T-helper 9 cell (primary cell): ENCODE measurements at places on chromosomes 7 and 10.

DNA sequence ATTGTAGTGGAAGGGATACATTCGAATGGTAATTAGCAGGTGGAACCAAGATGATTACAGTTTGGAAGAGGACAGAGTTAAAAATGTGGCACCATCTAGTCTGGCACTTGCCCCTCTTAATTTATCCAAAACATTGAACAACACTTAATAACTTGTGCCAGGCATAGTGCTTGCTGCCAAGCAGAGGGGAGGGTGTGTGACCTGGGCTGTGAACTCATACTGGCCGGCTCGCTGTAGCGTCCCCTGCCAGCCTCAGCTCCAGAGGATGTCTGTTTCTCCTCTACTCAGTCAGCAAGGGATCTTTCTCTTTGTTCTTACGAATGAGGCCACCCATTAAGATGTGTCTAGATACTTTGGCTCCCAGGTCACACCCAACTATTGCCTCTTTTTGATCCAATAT is 179.4 kb upstream of the INHBA start:
- DNase-seq, result no peak

- no peak for DNase-seq
These were observed 7.8 kb downstream of the RPS24 start for GRCh38 chr10:78041170-78042057.

DNA sequence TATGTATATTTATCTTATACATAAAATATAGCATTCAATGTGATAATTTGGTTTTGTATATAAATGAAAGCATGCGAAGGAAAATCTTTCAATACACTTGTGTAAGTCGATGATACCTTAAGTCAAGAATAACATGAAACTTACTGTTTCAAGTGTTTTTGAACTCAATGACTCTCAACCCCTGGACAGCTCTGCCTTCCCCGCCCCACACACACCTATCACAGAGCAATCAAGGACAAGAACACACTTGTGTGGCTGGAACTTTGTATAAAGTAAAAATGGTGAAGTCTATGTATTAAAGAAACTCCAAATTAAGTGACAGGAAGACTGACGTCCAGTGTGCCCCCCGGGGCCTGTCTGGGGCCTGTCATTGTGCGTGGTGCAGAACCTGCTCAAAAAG is 478.6 kb upstream of the AKR1E2 start:
- DNase-seq, result no peak

GRCh38 chr7:100353685-100354330 is 4.1 kb upstream of the PILRB start:
- no peak for DNase-seq

DNA sequence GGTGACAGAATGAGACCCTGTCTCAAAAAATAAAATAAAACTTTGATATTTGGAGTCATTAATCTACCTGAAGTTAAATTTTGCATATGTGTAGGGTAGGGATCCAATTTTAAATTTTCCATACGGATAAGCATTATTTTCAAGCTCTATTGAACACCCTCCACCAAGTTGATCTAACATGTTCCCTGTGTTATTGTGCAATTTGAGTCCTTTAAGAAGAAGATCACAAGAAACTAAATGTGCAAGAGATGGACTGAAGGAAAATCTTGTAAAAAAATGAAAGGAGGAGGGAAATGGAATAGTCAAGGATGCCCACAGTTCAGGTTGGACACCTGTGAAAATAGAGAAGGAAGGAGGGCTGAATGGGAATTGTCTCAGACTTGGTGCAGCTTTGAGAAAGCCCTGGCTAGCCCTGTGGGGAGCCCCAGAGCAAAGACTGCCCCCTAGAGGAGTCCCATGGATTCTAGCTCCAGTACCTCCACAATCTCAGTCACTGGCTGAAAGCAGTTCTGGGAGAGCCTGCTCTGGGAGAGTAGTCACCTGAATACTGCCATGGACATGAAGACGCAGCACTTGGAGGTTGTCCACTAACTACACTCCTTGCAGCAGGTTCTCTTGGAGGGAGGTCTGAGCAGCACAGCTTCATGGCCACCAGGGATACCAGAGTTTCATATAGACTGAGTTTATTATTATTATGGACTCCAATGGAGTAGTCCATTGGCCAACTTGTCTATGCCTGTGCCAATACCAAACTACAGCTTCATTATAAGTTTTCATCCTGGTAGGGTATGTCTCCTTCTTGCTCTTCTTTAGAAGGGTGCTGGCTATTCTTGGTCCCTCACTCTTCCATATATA is 5.7 kb upstream of the TIAL1 start:
- no peak for DNase-seq

- no peak for DNase-seq
These were observed 37.0 kb upstream of the GOT1 start for GRCh38 chr10:99467236-99467999.

GRCh38 chr7:114949231-114949630 is 27.3 kb downstream of the MDFIC start:
- DNase-seq, result no peak

- DNase-seq, result no peak
These were observed 202.3 kb downstream of the CHCHD3 start for GRCh38 chr7:132879579-132879978.

- DNase-seq, result no peak
These were observed 147.5 kb downstream of the RTKN2 start for GRCh38 chr10:62121187-62121530.

GRCh38 chr10:19828278-19829049 is 12.2 kb downstream of the PLXDC2 start:
- no peak for DNase-seq

GRCh38 chr10:13393640-13394039 is 45.5 kb upstream of the SEPHS1 start:
- no peak for DNase-seq

- no peak for DNase-seq
These were observed 24.4 kb upstream of the TES start for GRCh38 chr7:116185956-116186355.

DNA sequence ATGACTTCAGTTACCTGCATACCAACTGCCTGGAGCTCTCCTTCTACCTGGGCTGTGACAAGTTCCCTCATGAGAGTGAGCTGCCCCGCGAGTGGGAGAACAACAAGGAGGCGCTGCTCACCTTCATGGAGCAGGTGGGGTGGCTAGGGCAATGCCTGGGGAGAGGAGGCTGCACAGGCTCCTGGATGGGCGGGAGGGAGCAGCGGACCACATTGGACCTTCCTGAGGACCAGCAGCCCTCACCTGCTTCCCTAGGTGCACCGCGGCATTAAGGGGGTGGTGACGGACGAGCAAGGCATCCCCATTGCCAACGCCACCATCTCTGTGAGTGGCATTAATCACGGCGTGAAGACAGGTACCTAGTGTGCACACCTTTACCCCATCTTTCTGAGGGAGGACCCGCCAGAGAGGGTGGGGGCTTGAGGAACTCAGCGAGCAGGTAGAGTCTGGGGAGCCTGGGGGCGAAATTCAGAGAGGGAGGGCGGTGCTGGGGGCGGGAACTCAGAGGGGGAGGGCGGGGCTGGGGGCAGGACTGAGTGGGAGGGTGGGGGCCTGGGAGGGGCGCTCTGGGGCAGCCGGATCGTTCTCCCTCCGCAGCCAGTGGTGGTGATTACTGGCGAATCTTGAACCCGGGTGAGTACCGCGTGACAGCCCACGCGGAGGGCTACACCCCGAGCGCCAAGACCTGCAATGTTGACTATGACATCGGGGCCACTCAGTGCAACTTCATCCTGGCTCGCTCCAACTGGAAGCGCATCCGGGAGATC is 9.0 kb downstream of the AEBP1 start:
- DNase-seq, result no peak

DNA sequence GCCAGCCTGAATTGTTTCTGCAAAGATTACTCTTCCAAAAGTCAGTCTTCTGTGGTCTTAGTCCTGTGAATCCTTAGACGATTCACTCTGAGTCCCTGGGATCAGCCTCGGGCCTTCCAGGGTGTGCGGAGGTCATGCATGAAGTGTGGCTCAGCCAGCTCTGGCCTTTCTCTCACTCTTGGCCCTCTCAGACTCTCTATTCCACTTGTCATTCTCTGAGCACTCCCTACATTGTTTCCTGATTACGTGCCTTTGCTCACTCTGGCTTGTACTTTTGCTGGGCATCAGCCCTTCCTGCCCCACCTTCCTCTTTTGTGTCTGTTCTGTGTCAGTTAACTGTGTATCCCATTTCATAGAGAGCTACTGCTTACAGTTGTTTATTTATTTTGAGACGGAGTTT is 36.0 kb downstream of the CCNY start:
- no peak for DNase-seq

DNA sequence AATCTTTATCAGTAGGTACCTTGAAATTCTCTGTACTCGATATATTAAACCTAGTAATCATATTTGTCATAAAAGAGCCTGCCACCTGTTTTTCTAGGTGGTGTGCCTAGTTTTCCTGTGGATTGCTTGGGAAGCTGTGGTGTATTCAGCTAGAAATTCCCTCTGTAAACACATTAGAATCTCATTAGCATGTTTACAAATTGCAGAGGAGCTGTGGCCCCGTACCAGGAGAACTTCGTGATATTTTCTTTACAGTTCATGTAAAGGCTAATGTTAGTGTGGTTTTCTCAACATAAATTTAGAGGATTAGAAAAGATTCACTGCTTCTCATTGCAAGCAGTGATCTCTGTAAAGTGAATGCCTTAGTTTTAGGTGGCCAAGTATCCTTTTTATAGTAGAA is 144.7 kb downstream of the CCSER2 start:
- no peak for DNase-seq

DNA sequence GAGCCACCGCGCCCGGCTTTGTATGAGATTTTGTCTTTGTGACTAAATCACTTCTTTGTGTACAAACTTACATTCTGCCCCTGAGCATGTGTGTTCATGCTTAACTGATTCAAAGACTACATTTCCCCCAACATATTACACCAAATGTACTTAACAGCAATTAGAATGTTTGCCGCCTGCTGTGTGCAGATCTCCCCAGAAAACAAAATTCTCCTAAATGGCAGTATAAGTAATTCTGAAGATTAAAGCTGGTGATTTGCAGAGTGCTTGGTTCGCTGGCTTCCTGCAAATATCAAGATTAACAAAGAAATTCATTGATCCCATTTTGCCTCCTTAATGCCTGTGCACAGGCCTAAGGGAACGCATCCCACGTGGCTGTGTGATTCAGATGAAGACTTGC is 230.3 kb downstream of the GALNT17 start:
- no peak for DNase-seq

- DNase-seq, result no peak
These were observed 259.0 kb downstream of the PHTF2 start for GRCh38 chr7:78057571-78057970.

GRCh38 chr7:149598721-149599308 is 101.2 kb upstream of the ZNF746 start:
- DNase-seq, result no peak

GRCh38 chr7:48094861-48095293 is 5.8 kb downstream of the UPP1 start:
- DNase-seq, result no peak

GRCh38 chr7:123714296-123715080 is 34.3 kb downstream of the WASL start:
- no peak for DNase-seq

GRCh38 chr7:95772771-95773581 is 622 bp downstream of the DYNC1I1 start:
- no peak for DNase-seq

DNA sequence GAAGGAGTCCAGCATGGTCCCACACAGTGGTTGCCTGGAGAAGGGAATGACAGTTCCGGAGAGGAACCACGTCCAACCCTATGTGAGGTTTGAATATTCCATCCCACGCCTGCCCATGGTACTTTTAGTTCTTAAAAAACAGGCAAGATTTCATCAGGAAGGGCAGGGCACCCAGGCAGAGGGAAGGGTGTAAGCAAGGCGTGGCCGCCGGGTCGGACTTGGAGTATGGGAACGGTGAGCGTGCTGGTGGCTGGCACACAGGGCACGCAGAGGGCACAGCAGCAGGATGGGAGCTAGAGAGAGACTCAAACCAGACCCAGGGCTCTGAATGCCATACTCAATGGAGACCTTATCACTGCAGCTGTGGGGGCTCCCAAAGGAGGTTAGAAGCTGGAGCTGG is 34.3 kb downstream of the FAM53B start:
- no peak for DNase-seq

DNA sequence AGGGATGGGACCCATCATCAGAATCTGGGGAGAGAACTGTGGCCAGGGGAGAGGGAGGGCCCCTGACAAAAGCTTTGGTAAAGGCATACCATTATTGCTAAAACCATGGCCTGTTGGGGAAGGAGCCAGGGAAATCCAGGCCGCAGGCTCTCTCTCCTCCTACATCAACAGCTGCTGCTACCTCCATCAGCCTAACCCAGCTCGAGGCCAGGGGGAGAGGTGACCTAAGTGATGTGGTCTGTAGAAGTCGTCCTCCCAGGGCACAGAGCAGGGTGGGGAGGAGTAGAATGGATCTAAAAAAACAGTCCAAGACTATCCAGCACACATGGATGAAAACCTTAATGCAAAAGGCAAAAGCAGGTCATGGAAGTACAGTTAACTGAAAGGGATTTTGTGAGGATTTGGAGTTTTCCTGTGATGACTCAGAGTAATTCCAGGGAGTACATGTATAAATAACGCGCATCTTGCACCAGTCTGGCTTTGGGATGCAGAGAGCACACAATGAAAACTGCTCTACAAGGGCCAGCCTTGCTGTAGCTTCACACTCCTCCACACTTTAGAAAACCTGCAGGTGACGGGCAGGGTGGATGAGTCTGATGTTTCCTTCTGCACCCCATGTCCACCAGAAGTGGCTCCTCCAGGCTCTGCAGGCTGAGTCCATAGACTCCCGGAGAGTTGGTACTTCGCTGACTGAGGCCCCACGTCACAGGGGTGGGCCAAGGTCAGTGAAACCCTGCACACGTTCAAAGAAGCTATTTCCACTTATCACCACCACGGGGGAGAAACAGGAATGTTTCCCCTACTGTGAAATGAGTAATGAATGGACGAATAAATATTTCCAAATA is 38.5 kb upstream of the MSMB start:
- DNase-seq, result no peak

- DNase-seq, result no peak
These were observed 28.9 kb upstream of the SAMD9L start for GRCh38 chr7:93176992-93177580.

DNA sequence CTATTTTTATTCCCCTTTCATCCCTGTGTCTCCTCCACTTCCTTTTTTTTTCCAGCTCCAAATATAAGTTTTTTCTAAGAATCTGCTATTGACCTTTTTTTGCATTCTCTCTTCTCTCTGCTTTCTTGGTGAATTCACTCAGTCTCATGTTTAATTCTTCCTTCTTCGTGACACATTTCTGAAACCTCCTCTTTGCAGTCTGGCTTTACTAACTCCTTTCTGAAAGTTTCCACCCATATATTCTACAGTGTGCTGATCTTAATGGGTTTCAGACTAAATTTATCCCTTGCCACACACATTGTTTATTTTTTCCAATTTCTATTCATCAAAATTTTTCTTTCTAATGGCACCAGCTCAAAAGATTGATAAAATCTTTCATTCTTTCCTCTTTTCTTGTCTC is 47.8 kb upstream of the CALD1 start:
- DNase-seq, result no peak

DNA sequence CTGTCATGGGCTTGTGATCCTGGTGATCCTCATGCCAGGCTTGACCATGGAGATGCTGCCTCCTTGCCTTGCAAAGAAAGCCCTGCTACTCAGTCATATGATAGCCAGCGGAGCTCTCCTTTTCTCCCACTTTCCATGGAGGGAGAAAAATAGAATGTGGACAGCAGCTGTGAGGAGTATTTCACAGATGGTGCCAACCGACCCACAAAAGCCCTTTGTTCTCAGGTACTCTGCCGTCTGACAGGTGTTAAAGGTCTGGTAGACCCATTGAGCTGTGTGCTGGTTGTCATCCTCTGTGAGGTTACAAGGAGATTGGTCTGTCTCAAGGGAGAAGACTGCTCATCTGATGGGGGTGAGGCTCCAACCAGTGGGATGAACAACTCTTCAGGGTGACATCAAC is 29.5 kb upstream of the COBL start:
- no peak for DNase-seq

GRCh38 chr7:108634036-108634435 is 64.4 kb downstream of the DNAJB9 start:
- no peak for DNase-seq
